Activated T-cell treated with anti-CD3 and anti-CD28 coated beads, Interleukin-2, amount 50 U/mL, for 72 hours (primary cell): ENCODE measurements at places on chromosomes 7 and 10.

DNA sequence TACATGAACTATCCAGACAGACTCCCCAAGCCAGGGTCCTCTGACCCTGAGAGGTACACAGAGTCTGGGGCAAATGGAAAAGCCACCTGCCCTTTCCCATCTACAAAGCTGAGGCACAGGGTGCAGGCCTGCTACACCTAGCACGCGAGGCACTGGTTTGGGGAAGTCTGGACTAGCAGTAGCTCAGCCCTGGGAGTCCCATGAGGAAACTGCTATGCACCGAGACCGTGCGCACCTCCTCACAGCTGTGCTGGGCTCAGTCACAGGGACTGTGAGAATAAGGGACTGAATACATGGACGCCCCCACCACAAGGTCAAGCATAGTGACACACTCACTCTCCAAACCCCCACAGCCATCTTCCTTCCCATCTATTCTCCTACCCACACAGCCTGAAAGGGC, 8.2 kb downstream of the MAT1A start:
- no peak for DNase-seq

- DNase-seq: no peak
Observed at GRCh38 chr10:111249925-111250324, 173.1 kb downstream of the ADRA2A start.

DNA sequence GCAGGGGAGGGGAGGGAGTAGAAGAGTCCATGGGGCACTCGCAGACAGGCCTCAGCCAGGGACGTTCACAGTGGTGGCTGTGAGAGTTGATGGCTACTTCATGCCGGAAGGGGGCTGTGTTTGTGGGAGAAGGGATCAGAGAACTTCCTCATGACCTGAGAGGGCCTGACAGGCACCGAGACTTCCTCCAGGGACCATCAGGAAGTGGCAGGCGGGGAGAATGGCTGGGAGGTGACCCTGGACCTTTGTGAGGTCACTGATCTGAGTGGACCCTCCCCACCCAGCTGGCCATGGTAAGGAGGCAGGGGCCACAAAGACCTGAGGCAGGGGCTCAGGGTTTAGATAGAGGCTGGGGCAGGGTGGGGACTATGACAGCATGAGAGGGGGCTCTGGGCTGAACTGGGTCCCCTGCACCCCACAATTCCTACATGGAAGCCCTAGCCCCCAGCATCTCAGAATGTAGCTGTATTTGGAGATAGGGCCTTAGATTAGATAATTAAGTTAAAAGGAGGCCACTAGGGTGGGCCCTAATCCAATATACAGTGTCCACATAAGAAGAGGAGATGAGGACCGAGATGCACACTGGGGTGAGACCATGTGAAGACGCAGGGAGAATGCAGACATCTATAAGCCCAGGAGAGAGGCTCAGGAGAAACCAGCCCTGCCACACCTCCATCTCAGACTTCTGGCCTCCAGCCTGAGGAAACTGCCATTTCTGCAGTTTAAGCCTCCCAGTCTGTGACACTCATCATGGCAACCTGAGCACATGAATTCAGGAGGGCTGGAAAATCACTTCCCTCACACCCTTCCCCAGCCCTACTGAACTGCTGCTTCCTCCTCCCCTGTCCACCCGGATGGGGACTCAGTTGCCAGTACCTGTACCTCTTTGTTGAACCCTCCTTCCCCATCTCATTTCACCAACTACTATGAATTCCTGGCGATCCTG, 273.9 kb upstream of the ZNF32 start:
- DNase-seq: no peak

DNA sequence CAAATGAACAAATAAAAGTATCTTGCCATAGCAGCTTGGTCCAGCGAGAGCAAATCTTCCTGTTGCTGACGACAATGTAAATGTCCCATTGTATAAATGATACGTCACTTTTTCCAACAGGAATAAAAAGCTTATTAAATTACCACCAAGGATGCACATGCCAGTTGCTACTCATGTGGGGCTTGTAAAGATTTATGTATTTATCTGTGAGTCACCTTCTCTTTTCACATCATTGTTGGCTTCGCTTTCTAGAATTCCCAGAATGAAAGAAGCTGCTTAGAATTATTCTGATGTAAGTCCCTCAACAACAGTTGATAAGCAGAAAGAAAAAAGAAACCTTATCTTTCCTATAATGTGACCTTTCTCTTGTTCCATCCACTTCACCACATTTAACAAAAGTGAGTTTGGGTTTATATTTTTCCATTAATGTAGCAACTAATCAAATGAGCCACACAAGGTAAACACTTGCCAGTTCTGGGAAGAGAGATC, 22.4 kb downstream of the DNAJC12 start:
- no peak for DNase-seq

GRCh38 chr10:132321726-132322125, 10.3 kb upstream of the LRRC27 start:
- no peak for DNase-seq

DNA sequence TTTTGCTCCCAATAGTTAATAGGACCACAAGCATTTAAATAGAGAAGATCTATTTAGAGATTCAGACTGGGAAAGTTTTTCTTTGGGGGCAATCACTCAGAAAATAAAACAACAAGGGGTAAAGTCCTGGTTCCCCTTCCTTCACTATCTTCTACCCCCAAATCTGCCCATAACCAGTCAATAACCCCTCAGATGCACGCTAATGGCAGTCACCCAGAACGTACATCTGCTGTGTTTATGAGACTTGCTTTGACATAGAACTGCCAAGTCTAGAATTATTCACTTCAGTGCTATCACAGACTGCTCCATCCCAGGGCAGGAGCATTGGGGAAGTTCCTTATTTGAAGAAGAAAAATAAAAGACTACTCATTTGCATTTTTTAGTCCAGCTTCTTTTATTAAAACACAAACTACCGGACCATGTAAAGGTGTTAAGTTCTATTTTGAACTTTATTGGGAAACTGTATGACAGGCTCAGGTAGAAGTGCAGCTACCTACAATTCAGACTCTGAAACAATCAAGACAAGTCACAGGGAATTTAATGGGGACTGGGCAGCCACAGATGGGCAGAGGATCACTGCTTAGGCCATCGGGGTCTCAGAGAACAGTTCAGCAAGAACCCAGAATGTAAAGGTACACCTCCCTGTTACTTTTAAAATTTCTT, 38.4 kb downstream of the ANK3 start:
- DNase-seq: no peak

DNA sequence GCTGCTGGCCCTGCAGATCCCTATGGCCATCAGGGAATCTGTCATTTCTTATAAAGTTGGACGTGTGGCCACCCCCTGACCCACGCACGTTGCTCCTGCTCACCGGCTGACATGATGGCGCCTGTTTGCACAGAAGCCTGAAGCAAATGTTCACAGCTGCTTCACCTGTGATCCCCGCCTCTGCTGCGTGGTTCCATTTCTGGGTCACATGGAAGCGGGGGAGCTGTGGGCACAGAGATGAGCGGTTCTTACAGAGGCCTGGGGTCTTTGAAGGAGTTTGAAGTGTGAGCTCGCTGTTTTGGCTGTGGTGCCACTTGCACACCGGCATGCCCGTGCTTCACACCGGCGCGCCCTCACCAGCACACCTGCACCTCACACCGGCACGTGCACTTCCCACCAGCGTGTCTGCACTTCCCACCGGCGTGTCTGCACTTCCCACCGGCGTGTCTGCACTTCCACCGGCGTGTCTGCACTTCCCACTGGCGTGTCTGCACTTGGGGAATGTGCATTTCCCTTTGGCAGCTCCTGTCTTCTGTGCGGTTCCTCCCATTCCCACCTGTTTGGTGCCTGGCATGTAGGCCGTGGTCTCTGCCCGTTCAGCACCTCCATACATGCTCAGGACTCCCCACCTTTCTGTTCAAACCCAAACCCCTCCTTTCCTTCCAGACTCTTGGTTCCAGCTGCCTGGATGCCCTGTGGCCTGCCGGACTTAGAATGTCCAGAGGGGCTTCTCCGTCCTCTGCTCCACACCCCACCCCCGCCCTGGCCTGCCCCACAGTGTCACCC, 86.7 kb downstream of the INPP5A start:
- no peak for DNase-seq

GRCh38 chr7:138186951-138187351, 110.7 kb downstream of the AKR1D1 start:
- DNase-seq: no peak

DNA sequence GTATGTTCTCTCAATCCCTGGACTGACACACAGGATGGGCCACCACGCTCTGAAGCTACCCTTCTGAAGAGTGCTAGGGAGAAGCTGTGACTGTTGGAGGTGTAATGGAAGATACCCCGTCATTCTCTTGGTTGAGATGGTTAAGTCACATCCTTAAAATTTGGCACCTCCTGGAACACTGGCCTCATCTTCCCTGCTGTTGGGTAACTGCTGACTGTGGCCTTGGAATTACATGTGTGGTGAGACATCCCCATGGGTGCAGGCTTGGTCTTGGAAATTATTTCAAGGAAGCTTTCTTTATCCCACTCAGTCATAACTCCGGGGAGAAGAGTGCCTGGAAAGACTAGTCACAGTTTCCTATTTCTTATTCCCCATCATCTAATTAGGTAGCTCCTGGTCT, 62.0 kb downstream of the LRMDA start:
- DNase-seq: no peak

- peak; percentile 47 for DNase-seq
Observed at GRCh38 chr10:6148908-6149307, 53.8 kb upstream of the PFKFB3 start.

GRCh38 chr7:157548691-157549303, 212.0 kb downstream of the DNAJB6 start:
- no peak for DNase-seq

DNA sequence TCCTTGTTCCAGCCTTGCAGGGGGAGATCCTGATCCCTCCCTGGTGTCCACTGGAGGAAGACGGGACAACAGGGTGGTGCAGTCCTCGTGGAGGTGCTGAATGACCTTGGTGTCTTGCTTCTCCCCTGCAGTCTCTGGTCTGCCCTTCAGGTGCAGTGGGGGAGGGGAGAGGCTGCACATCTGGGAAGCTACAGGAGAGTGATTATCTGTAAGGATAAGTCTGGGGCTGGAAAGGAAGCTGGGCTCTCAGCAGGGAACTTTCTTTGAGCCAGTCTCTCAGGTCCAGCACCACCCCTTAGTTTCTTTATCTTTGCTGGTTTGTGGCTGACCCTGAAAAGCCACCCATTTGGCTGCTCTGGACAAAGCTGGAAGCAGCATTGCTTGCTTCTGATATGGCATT, 275.6 kb downstream of the CCSER2 start:
- DNase-seq: no peak

DNA sequence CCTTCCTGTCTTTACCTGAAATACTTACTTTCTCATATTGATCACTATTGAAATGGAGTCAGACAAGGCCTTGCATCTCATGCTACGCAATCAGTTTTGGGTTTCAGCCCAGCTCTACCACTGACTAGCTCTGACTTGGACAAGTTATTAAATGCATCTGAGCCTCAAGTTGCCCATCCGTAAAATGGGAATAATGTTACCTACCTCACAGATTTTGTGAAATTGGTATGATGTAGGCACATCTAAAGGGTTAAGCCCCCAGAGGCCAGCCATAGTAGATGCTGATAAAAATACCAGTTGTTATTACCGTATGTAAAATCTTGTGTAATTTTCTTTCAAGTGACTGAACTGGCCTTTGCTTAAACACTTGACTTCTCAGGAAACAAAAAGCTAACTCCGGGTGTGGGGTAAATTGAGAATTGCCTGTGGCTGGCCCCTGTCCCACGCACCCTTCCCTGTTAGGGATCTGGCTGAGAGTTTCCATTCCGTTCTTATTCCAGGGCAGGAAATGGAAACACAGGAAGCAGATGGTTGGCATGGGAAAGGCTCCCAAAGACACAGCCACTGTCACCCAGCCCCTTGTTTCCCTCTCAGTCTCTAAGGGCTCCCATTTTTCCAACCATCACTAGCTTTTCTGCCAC, 7.5 kb downstream of the DUSP5 start:
- DNase-seq: no peak

GRCh38 chr10:129005804-129006203, 461.2 kb upstream of the MGMT start:
- no peak for DNase-seq

DNA sequence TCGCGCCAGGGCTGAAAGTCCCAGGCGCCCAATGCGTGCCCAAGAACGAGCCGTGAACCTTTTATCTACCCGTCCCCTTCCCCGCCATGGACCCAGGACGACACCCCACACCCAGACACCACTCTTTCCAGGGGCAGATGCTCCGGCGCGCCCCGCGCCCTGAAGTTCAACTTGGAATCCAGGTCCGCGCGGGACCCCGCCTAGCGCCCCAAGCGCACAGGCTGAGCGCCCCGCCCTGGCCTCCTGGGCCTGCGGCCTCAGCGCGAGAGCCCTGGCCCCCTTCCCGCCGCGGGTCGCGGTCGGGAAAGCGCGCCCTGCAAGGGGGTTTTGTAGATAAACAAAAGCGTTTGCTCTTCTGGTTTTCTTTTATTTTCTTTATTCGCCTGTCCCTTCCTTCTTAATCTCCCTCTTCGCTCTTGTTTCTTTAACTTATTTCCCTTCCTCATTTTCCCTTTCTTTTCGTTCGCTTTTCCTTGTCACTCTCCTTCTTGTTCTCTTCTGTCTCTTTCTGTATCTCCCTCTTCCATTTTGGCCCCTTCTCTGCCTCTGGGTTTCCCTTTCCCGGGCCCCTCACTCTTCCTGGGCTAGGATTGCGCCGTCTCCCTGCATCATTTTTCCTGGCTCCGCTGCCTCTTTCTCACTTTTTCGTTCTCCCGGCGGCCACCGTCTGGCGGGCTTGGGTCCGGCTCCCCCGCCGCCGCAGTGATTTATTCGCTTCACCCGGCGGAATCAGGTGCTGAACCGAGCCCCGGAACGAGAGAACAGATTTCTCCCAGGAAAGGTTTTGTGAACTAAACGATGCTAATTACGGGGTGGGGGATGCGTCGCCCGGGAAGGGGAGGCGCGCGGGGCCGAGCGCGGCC, 15.3 kb upstream of the PAX2 start:
- no peak for DNase-seq

DNA sequence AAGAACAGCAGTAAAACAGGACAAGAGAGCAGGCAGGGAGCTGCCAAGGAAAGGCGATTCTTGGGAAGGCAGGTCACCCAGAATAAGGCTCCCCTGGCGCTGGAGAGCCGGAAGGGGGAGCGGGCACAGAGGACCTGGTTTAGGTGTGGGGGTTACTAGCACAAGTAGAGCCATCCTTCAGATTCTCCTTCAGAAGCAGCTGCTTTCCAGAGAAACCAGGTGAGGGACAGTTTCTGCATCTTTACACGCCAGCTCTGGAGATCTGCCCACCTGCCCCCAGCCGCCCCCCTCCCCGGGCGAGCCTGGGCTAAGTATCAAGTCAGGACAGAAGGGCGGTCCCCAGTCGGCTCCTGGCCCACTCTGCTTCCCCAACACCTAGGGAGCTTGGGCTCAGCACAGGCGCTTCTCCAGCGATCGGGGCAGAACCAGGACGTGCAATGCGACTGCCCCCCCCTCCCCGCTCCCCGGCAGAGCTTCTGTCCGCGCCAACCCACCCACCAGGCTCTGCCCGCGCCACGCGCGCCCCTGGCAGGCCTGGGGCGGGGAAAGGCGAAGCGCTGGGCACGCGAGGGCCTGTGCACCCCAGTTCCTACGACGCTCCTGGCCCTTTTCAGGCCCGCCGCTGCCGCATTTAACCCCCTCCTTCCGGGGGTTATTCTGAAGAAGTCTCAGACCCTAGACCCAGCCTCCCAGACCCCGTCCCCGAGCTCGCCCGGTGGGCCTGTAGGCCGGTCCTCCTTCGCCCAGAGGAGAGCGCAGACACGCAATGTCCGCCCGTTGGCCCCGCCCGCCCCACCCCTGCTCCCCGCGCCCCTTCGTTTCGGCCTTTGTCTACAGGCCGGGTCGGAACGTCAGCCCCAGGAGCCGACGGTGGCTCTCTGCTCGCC, 4.4 kb upstream of the EN2 start:
- no peak for DNase-seq
